ENCODE measurements at places on chromosomes 3 and 15.
A peak's percentile ranks its signal among the peaks of the same experiment; 100 is the strongest.

- DNase-seq, result no peak
These were observed 229.7 kb downstream of the ISL2 start for GRCh38 chr15:76566276-76566675.

DNA sequence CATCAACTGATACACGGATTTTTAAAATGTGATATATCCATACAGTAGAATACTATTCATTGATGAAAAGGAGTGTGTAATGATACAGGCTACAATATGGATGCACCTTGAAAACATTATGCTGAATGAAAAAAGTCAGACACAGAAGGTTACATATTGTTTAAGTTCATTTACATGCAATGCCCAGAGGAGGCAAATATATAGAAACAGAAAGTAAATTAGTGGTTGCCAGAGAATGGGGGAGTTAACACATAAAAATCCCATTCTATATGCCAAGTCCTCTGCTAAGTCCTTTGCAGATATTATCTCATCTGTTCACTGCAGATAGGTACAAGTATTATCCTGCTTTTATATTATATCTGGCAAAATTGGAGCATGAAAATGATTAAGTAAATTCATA lies 22.1 kb upstream of the CDIN1 start:
- DNase-seq, result no peak

- no peak for DNase-seq
These were observed 12.6 kb downstream of the MELTF start for GRCh38 chr3:197017003-197017402.

- no peak for DNase-seq
These were observed 150.2 kb downstream of the SMAD6 start for GRCh38 chr15:66852064-66852905.

GRCh38 chr3:105394177-105394576 lies 27.5 kb downstream of the ALCAM start:
- DNase-seq, result no peak

DNA sequence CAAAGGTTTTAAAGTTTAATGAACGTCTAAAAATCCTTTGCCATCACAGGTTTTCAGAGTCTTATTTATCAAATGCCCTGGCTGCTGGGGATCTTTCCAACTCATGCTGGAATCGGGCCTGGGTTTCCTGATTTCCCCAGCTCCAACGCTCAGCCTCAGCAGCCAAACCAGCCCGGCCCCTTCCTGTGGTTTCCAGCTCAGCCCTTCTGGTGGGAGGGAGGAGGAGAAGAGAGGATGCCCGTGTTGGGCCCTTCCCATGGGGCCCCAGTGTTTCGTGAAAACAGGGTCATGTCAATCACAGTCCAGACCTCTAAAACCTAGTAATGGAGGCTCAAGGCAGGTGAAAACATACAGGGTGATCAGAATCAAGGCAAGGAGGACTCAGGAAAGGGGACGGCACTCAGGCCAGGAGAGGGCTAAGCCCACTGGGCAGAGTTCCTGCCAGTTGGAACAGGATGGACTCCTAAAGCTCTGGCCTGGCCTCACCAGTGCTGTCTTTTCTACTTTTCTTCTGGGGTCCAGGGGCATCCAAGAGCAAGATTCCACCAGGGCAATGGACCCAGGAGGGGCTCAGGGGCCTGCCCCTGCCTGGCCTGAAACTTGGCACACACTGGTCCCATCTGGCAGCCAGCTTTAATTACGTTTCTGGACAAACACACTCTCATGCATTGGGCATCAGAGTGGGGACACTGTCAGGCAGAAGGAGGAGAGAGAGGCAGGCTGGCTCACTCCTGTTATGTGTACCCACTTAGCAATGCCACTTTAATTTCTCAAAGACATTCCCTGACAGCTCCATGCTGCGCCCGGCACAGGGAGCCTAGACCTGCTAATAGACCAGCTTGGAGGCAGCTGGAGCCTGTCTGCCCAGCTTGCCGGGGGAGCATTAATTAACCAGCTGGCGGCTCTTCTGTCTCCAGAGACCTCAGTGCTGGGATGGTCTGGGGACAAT lies 194.6 kb downstream of the FAM43A start:
- no peak for DNase-seq

DNA sequence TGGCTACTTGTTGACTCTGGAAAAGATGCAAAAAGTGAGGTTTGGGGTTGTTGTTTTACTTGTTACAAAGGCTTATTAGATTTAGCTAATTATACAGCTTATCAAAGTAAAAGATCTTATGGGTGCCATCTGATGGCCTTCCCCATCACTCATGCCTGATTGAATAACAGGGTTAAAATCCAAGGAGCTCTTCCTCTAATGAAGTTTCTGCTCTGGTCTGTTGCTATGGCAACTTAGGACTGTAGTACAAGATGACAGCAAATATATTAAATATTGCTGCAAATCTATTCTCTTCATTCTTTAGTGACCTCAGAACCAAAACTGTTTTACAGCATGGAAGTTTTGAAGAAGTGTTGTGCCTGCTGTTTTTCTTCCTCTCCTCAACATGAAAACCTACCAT lies 45.6 kb upstream of the SRGAP3 start:
- DNase-seq, result no peak

DNA sequence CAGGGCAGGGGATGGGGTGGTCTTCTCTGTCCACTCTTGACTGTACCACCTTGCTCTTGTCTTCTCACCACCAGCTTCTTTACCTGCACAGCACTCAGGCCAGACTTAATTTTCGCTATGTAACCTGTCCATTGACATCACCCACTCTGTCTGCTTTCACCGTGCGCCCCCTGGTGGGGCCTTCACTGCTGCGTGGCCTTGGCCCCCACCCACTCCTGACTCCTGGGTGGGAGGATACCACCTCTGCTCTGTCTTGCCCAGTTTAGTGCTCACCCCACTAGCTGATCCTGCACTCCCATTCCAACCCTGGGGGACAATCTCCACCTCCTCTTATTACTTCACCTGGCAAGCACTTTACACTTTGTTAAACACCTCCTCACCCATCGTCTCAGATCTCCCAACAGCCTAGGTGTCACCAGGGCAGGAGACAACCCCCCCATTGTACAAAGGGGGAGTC lies 17.7 kb downstream of the PTH1R start:
- peak; percentile 67 for DNase-seq

DNA sequence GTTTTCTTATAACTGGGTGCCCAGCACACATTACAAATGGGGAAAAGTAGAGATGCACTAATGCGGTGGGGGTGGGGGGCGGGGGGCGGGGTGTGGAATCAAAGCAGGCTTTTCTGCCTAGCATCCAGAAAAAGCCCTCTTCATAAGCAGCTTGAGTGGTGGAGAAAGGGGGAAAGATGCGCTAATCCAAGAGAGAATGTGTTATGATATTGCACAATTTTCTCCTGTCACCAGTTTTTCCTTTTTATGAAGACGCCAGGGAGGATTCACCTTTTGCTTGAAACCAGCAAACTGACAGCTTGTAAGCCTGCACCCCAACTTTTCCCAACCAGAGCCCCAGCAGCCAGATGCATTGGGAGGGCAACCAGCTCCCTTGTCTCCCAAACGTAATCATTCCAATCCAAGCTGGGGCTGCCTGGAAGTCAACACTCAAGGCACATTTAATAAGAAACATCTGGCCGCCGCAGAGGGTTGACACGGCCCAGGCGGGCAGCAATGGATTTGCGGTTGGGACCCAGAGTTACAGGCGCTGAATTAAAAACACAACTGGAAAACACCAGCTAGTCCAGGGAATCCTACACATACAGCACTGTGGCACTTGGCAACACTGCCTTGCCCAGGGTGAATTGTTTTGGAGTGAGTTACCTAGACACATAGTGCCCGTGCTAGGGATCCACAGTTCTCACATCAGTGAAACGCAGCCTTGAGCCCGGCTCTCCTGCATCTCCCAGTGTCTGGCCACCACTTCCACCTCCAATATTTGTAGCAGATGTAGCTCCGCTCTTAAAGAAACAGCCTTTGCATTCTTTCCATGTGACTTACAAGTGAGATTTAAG lies 218.5 kb upstream of the PRICKLE2 start:
- no peak for DNase-seq

DNA sequence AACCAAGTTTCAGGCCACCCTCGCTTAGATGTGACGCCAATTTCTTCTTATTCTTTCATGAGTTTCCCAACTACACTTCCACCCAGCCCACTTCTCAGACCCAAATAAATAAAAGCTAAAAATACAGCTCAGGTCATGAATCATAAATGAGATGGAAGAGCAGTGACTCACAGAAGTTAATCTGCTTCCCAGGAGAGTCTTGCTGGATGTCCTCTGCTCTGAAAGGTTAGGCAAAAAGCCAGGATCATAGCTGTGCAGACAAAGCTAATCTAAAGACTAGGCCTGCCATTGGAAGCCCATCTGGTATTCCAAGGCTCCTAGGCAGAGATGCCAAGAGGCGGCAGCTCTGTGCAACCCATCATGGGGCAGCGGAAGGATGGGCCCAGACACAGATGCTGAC lies 24.1 kb downstream of the SHC4 start:
- no peak for DNase-seq

DNA sequence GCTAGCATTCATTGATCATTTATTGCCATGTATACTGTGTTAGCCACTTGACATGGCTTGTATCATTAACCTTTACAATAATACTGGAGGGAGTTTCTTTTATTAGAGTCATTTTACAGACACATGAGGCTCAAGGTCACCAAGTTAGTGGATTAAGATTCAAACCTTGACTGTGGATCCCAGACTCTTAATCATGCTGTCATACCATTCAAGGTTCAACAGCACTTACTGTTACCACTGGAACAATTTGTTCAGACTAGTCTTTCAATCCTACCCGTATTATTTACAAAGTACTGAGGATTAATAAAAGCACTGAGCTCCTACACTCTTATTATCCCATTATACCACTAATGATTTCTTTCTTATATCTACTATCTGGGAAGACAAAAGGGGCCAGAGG lies 1.2 kb downstream of the COX17 start:
- DNase-seq, result no peak

GRCh38 chr15:88147760-88148159 lies 108.8 kb downstream of the NTRK3 start:
- DNase-seq, result no peak

- DNase-seq, result no peak
These were observed 609.7 kb downstream of the VGLL3 start for GRCh38 chr3:86381247-86381646.

- DNase-seq, result no peak
These were observed 11.7 kb downstream of the RBM5 start for GRCh38 chr3:50100386-50100785.

- DNase-seq, result no peak
These were observed 102.7 kb downstream of the TBC1D5 start for GRCh38 chr3:17639765-17640164.

DNA sequence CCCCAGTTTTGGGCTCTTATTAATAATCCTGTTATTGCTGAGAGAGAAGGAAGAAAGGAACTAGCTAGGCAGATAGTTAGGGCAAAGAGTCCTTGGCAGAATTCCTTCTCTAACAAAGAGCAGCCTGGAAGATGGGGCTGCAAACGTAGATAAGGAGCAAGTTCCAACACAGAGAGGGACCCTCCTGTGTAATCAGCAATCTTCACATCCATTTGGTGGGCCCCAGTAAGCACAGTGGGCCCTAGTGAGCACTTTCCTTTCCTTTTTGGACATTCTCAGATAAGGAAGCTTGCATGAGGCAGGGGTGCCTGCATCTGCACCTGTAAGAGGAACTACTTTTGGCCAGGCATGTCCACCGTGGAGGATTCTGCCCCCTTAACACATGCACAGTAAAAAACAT lies 119.6 kb upstream of the SGO1 start:
- no peak for DNase-seq

DNA sequence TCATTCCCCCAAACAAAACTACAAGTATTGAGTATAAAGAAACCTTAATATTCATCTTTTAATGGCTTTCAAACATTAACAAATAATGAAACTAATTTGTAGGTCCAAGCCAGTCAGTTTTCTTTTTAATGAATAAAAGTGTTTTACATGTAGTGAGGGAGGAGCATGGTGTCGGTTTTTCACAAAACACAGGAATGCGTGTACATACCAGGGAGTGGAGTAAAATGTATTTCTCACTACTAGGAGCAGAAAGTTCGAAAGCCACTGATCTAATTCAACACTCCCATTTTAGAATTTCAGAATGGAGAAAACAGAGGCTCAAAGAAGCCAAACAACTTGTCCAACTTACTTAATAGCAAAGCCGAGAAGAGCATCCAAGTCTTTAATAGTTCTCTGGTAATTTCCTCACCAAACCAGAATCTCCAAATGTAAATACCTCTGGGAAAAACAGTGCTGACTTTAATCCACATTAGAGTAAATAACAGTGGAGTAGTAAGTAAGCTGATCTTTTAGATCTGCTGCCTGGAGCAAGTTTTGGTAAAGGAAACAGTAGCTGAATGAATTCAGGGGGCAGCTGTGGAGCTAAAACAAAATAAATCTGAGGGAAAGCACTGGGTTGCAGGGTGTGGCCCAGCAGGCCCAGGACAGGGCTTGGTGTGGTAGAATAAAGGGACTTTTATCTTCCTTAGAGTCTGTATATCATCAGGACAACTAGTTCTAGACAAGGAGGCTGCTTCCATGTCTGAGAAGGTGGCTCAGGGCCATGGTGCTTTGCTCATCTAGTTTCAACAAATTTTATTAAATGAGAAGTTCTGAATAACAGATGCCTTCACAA lies 7.9 kb downstream of the ANP32A start:
- DNase-seq, result no peak

- DNase-seq, result no peak
These were observed 54.2 kb downstream of the GRIP2 start for GRCh38 chr3:14485981-14486380.

DNA sequence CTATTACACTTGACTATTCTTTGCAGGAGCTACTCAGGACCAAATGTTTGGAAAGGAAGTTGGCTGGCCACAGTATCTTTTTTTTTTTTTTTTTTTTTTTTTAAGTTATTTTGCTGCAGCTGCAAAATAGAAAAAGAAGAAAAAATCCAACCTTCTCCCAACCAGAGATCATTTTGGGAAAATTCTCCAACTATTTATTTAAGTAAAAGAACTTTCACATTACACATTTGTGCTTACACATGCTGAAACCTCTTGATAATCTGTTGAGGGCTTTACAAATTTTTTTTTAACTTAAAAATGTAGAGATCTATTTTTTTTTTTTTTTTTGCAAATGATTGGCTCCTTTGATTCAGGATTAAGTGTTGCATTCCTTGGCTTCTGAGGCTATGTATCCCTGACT lies 148.0 kb downstream of the POLR2M start:
- no peak for DNase-seq

GRCh38 chr3:27127879-27128278 lies 241.3 kb downstream of the NEK10 start:
- DNase-seq, result no peak

- no peak for DNase-seq
These were observed 176.6 kb upstream of the PPP2R3A start for GRCh38 chr3:135788978-135789377.

- DNase-seq, result no peak
These were observed 20.2 kb downstream of the CCR1 start for GRCh38 chr3:46187876-46188275.

- no peak for DNase-seq
These were observed 21.9 kb upstream of the SSR3 start for GRCh38 chr3:156576651-156577348.

DNA sequence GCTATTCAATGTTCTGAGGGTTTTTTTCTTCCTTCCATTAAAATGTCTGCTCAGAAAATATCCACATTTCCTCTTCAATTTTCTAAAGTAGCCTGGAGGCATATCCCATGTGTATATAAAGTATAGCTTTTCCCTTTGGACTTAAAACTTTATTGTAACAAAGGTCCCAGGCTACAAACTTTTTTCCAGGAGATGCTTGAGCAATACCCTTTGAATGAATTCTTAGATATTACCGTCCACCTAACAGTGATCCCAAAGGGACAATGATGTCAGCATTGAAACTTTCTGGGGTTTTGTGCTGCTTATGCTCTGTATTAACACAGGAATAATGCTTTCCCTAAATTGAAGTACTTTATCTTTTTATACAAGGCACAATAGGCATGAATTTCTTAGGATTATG lies 525.2 kb downstream of the CADM2 start:
- DNase-seq, result no peak
